Activated naive CD4-positive, alpha-beta T cell treated with anti-CD3 and anti-CD28 coated beads, Interleukin-2, amount 50 U/mL, for 72 hours (primary cell): ENCODE measurements at places on chromosomes 6 and 20. TPM values are rescaled to one million over a fixed set of nuclear protein-coding genes. Genes with fewer than 3 reads are reported as not detected.
A peak's percentile ranks its signal among the peaks of the same experiment; 100 is the strongest.

Gene TNFRSF6B
- not detected for total RNA-seq

- peak; percentile 28 for DNase-seq
Observed at GRCh38 chr6:132937466-132937906, 123.1 kb downstream of the RPS12 start.

Gene CGA
- not detected for total RNA-seq

DNA sequence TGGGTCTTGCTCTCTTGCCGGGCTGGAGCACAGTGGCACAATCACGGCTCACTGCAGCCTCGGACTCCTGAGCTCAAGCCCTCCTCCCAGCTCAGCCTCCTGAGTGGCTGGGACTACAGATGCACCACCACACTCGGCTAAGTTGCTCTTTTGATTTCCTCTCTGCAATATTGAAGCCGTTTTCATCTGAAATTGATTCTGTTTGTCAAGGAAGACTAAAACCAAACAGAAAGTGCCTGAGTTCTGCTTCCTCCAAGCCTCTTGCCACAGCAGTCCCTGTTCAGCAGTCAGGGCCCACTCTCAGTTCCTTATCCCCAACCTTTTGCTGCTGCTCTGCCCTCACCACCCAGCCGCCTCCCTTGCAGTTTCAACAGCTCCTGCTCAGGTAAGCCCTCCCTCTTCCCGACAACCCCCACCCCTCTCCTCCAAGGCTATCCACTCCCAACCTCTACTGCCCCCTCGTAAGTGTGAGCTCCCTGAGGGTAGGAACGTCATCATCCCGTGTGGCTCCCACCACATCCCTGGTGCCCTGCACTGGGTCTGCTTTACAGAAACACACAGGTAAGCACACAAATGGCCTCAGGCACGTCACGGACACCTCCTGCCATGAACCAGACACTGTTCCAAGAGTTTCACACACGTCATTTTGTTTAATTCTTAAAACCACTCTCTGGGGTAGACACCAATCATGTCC, 70.7 kb upstream of the TAB2 start:
- DNase-seq, result no peak

DNA sequence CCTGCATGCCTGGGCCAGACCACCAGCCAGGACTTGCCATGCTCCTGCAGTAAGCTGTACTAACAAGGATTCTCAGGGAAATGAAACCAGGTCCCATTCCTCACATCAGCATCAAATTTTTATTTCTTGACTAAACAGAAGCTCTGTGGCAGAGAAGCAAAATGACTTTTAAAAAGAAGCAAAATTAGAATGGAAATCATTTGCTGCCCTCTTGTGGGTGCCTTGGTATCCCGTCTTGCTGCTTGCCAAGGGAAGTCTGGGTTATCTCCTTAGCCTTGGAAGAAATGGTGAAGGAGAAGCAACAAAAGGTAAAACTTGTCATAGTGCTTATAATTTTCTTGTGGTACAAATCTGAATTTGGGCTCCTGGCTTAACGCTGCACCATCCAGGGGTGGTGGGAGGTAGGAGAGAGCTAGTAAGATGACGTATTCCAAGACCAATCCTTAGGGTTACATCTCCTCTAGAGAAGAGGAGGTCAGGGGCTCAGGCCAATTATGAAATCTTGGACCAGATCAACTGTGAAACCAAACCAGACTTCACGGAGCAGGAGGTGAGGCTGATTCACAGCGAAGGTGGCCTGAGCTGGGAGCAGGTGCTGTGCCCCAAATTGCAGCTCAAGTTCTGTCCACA, 107.5 kb downstream of the FAXC start:
- DNase-seq, result no peak

GRCh38 chr20:25300496-25301170, 52.7 kb downstream of the PYGB start:
- no peak for DNase-seq

GRCh38 chr6:19432966-19433498, 404.1 kb upstream of the ID4 start:
- DNase-seq, result no peak

DNA sequence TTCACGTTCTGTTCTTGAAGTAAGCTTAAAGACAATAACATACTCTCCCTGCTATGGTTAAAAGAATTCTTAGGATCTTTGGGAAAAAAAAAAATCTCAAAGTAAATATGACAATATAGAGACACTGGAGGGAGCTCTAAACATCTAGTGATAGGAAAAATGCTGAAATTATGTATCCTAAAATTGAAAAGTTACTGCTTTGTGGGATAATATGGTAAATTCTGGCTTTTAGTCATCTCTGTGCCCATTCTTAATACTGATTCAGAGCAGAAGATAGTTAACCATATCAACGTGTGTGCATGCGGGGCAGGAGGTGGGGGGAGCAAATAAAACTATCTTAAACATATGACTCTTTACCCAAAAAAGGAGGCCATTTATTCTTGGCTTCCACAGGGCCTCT, 165.4 kb downstream of the GMPR start:
- DNase-seq, result no peak

- DNase-seq, result no peak
Observed at GRCh38 chr6:90365002-90365401, 68.4 kb upstream of the BACH2 start.

Gene TPX2
- 123 TPM for total RNA-seq

GRCh38 chr6:12160326-12160725, 129.8 kb upstream of the EDN1 start:
- DNase-seq, result no peak

GRCh38 chr6:101878554-101879276, 485.2 kb downstream of the GRIK2 start:
- DNase-seq, result no peak

Gene HFE
- 0.23 TPM for total RNA-seq
